ENCODE measurements at places on chromosomes 12 and 14.

GRCh38 chr14:91154851-91155625 is 41.2 kb downstream of the DGLUCY start:
- DNase-seq, result peak; percentile 9

DNA sequence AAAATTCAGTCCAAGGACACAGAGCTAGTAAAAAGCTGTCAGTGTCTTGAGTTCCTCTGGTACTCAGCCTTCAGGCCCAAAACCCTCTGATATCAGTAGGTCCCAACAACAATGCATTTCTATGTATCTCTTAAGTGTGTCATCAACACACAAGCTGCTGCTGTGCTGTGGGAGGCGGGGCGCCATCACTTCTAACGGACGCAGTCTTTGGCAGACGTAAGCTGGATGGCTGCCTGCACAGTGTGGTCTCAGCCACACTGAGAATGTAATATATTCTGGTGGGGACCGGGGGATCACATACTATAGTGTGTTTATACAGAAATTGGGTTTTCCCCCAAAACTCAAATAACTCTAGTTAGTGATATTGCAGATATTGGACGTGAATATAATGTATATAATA is 123.9 kb downstream of the SUDS3 start:
- no peak for DNase-seq

- DNase-seq, result no peak
Measured at GRCh38 chr12:7859552-7859951, 13.2 kb downstream of the SLC2A14 start.

DNA sequence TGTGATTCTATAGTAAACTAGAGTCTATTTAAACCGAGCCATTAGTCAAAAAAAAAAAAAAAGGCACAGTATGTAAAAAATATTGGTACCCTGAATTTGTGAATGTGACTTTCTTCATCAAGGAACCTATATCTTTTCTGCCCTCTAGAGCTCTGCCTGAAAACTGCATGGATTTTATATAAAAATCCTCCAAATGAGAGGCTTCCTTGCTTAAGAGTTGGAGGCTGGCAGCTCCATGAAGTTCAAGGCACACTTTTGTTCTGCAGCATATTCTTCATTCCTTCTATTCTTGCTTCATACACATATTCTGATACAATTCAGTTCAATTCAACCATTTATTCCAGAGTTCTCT is 23.1 kb upstream of the NKX2-8 start:
- no peak for DNase-seq

DNA sequence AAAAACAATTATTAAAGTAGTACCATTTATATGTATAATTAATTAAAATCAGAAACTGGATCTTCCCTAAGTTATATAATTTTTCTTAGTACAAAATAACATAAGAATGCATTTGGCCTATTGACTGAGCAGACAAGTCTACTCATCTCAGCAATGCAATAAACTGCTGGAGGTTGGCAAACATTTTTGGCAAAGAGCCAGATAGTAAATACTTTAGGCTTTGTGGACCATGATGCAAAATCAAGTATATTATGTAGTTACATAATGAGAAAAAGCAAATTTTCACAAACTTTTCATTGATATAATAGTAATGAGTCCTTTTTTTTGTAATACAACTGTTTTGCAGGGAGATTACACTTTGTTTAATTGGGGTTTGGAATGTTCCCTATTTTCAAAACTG is 30.9 kb downstream of the ERGIC2 start:
- DNase-seq, result peak; percentile 4

All from erythroblast (primary cell).